ENCODE measurements at places on chromosomes 11 and 22.

GRCh38 chr11:67400942-67401494 is 640 bp downstream of the PPP1CA start:
- DNase-seq: no peak

- no peak for DNase-seq
These were observed 47.0 kb downstream of the CDPF1 start for GRCh38 chr22:46202897-46203600.

DNA sequence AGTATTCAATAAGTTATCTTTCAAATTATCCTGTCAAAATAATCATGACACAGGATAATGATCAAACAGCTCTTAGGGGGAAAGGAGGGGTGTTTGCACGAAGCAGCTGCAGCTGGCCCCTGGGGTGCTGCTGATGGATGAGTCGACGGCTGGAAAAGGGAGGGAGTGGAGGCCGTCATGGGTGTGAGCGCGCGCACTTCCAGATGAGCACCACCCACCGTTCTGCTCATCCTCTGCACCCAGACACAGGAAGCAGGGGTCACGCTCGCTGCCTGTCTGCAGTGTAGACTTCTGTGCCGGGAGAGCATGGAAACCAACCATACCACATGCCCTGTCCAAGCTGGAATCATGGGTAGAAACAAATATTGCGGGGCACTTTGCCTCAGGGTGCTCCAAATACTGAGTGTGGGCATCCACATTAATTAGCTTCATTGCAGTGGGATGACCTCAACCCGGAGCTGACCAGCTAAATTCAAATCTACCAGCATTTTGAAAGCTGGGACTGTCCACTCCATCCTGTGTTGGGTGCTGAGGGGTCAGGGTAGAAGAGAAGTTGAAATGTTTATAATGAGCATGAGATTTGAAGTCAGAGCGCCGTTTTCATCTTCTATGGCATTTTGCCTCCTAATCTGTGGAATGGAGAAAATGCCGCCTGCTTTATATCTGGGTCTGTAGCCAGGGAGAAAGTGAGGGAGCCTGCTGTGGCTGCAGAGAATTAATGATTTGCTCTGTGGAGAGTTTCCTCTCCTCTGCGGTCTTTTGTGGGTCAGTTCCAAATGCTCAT is 802.4 kb downstream of the TBC1D22A start:
- DNase-seq: no peak

GRCh38 chr22:46769191-46769675 is 6.8 kb downstream of the TBC1D22A start:
- DNase-seq: no peak

DNA sequence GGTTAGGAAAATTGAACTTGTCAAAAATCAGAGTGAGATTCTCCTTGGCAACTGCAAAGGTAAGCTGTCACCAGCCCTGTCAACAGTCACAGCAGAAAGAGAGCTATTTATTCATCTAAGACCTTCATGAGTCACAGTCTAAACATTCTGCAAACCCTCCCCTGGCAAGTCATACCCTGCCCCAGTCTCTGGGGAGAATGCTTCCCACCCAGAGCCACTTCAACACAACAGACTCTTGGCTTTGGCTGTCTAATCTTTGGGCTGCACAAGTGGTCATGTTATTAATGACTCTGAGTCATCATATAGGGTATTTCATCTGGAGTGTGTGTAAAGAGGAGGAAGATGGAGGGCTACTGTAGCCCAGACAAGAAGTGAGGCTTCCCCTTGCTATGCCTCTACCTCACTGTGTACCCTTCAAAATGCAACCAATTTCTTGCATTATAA is 153.4 kb downstream of the CCDC34 start:
- no peak for DNase-seq

DNA sequence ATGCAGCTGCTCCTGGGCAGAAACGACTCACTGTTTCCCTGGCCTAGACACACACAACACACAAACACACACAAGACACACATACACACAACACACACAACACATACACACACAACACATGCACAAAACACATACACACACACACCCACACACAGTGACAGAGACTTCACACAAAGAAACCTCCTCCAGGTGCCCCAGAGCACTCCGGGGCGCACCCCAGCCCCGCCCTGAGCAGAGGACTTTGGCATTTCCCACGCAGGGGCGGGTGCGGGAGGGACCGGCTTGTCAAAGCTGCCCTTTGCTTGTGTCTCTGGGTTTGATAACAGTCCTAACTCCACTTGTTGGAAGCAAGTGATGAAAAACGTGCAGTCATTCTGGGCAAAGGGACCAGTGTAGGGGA is 6.5 kb downstream of the APOBEC3A start:
- no peak for DNase-seq

- DNase-seq: no peak
These were observed 115.5 kb downstream of the TEAD1 start for GRCh38 chr11:12789596-12790215.

- DNase-seq: no peak
These were observed 5.7 kb downstream of the SMTN start for GRCh38 chr22:31086703-31087330.

- DNase-seq: no peak
These were observed 1422.4 kb downstream of the LRRC4C start for GRCh38 chr11:40037005-40037404.

DNA sequence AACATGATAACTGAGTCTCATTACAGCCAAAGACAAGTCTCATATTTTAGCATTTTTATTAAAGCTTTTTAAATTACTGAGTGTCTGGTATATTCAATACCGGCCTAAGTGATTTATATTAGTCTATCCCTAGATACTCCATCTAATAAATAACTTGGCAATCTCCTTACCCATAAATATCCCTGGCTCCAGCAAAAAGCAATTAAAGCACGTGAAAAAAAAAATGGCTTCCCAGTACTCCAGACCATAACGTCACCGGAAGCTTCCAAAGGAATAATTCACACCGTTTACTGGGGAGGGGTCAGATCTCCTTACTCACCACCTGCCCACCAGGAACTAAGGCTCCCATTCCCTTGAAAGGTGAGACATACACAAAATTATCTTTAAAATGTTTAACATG is 988.3 kb downstream of the OPCML start:
- no peak for DNase-seq

GRCh38 chr11:93845181-93846092 is 5.0 kb downstream of the VSTM5 start:
- DNase-seq: no peak

DNA sequence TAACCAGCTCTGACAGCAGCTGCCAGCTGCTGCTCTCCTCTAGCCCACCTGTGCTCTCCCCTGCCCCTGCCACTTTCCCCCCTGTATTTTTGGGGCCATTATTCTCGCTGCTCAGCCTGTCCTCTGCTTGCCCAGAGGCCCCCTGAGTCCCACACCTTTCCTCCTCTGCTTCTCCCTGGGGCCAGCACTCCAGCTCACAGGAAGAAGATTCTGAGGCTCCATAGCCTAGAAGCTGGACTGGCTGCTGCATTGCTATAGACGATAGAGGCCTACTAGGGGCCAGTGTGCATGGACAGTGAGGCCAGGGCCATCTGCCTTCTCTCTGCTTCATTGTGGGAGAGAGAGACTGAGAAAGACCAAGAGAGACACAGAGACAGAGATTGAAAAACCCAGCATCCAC is 679 bp downstream of the OMP start:
- no peak for DNase-seq

DNA sequence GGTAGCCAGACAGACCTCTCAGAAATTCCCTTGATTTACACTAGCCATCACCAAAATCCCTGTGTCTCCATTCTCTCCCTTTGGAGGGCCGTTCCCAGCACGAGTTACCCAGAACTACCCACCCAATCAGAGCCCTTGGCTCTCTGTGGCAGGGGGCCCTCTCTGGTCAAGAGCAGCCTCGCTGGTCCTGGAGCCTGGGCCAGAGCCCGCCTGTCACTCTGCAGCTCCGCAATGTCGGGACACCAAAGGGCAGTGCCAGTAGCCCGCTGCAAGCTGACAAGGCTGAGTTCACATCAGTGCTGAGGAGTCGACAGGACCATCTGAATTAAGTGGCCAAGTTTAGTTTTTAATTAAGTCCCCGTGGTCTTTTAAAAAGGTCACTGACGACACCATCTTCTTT is 241.6 kb downstream of the ST3GAL4 start:
- DNase-seq: no peak

- no peak for DNase-seq
These were observed 138.3 kb downstream of the GUCY1A2 start for GRCh38 chr11:106879832-106880546.

DNA sequence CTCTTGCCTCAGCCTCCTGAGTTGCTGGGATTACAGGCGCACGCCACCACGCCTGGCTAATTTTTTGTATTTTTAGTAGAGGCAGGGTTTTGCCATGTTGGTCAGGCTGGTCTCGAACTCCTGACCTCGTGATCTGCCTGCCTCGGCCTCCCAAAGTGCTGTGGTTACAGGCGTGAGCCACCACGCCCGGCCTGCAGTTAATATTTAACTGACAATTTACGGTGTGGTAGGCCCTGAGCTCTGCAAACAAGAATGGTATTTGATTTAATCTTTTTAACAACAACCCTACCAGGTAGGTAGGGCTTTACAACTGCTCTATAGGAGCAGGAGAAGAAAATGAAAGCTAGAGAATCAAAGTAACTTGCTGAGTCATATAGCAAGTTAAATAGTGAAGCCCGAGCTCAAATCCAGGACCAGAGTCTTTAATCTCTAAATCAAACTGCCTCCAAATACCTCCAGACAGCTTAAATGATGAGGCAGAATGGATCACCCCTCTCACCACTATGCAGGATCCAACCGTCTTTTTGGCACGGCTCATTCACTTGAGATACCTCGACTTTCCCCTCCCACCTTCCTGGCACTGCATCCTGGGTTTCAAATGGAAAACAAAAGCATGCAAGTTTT is 9.4 kb downstream of the UEVLD start:
- DNase-seq: no peak

GRCh38 chr22:19691007-19691720 is 23.1 kb upstream of the SEPTIN5 start:
- no peak for DNase-seq

GRCh38 chr11:2072551-2073261 is 66.5 kb downstream of the IGF2 start:
- DNase-seq: no peak

GRCh38 chr22:35601743-35602615 is 15.2 kb downstream of the MB start:
- DNase-seq: no peak

DNA sequence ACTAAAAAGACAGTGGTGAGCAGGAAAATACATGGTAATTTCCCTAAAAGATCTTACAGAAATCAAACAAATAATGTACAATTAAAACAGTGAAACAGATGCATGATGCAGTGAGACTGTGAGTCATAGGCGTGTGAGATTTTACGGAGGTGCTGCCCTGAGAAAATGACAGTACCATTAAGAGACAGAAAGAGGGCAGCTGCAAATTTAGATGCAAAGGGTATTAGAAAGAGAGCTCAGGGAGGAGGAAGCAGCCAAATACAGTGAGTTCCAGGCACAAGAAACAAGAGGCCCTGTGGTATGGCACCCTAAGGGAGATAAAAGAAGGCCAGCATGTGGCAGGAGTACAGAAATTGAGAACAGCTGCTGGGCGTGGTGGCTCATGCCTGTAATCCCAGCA is 88.5 kb upstream of the FIBIN start:
- no peak for DNase-seq

- DNase-seq: peak; percentile 30
These were observed 37.3 kb upstream of the CCDC134 start for GRCh38 chr22:41762980-41763779.

DNA sequence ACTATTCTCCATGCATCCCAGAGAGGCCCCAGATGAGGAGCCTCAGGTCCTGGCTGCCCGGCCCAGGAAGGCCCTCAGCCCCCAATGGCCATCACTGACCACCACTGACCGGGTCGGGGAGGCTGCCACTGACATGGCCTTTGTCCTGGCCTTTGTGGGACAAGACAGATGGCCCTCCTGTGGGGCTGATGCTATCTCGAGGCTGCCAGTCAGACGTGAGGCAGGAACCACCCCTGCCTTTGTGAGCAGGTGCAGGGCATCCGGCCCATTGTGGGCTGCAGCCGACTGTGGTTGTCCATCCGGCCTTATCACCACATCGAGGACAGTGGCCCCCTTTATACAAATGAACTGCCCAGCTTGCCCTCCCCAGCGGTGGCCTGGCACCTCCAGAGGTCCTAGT is 5.5 kb downstream of the GP1BB start:
- no peak for DNase-seq
